Cortex of kidney (tissue), 1 donor: ENCODE measurements at places on chromosomes 13 and 19.

DNA sequence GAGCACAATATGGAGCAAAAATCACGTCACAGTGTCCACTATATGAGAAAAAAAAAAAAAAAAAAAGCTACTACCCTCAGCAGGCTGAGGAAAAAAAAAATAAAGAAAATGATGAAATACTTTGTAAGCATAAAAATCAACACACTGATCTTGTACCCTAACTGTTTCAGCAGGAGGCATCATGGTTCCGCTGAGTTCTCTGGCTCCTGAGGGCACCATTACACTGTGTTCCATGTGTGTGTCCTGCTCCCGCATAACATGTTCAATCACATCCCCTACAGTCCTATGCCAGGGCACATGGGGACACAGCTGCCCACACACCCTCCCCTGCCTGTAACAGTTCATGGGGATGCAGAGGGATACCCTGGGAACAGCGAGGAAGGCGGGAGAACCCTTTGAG is 33.5 kb downstream of the DOCK9 start:
- DNase-seq: no peak

DNA sequence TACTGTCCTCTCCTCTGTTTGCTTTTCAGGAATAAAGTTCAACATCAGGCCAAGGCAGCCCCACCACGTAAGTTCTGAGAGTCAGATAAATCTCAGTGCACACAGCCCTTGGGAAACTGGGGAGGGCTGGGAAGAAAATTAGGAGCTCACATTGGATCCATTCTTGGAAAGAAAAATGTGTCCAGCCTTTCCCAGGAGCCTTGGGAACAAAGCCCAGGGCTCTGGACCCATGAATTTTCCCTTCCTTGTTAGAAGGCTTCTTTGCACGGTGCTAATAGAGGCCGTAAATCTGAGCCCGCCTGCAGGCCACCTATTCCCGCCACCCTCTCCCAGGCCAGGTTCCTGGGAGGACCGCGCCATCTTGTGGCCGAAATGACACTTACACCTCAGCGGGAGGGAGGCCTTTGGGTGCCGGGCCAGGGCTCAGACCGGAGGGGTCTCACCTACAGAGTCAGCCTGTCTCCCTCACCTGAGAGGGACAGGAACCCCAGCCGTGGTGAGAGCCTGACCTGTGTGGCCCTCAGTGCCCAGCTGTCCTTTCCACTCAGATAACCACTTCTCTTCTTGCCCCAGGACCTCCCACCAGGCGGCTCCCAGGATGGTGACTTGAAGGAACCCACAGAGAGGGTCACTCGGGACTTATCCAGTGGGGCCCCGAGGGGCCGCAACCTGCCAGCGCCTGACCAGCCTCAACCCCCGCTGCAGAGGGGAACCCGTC is 25.1 kb upstream of the KCTD15 start:
- DNase-seq: no peak

DNA sequence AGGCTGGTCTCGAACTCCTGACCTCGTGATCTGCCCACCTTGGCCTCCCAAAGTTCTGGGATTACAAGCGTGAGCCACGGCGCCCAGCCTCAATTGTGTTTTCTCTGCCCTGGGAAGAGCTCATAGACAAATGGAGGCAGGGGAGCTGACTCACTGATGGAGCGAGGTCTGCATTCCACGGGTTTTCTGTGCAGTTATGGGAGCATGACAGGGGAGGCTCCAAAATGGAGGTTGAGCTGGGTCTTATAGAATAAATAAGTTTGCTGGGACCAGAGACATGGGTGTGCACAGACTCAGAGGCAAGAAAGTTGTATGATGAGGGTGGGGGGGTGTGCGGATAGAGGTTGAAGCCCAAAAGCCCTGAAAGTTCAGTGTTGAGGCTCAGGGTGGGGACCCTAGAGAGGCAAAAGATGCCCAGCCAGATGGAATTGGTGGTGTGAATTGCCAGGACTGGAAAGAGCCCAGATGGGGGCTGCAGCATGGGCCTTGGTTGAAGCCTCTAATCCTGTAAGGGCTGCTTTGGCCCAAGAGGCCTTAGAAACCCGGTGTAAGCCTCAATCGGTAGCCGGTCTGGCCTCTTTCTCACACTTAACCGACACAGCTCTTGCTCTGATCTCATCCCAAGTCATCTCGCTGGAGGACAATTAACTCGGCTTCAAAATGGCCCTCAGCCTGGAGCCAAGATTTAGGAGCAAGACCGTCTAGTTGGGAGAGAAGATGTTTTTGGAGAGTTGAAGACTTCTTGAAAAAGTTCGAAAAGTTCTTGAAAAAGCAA is 1.9 kb downstream of the TPM4 start:
- DNase-seq: no peak

DNA sequence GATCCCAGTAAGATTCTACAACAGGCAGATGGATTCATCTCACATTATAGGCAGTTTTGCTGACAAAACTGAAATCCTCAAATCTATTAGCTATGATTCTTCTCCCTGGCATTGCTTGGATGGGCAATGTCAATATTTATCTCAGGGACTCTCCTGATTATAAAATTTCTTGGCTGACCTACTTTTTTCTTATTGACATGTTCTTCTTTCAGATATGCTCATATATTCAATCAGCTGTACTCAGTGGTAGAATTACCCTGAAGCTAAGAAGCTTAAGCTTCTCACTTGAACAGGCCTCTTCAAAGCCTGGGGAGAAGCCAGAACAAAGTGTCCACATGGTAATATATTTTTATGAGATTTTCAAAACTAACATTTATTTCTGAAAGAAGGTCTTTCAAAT is 513.6 kb downstream of the PCDH9 start:
- no peak for DNase-seq

DNA sequence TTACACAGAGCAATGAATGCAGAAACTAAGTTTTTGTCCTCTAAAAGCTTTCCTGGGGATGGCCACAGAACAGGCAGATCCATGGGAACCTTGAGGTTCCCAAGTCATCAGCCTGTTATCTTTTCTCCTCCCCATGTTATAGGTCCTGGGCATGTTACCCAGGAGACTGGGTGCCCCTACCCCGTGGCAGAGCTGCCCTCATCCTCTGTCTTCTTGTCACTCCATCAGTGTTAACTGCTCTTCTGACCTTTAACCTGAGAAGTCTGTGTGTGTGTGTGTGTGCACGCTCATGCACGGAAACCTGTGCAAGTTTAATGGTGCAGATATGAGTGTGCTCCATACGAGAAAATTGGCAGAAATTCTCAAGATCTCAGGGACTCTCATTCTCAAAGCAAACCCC is 43.9 kb upstream of the ZNF724 start:
- no peak for DNase-seq

DNA sequence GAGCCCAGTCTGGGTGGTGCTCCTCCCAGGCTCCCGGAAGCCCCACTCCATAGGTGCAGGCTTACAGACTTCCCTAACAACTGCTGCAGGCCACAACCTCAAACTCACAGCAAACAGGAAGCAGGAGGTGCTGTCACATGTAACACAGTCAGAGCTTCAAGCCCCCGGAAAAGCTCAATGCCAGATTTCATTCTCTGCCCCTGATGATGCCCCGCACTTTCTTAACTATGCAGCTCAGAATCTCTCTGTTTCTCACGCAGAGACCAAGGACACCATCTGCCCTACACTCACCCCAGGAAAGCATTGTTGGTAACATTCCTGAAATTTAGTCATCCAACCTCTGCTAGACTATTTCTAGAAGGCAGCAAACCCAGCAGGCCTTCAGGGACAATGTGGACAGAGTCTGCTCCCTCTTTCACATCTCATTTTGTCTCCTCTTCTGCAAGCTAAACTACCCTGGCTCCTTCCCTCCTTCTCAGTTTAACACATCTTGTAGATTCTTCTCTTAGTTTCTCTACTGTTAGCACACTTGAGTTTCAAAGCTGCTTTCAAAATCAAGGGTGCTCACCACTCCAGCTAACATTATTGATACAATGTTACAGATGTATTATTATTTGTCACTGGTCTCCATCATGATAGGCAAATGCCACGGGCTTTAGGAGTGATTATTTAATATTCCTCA is 162.5 kb downstream of the KCTD12 start:
- DNase-seq: no peak

DNA sequence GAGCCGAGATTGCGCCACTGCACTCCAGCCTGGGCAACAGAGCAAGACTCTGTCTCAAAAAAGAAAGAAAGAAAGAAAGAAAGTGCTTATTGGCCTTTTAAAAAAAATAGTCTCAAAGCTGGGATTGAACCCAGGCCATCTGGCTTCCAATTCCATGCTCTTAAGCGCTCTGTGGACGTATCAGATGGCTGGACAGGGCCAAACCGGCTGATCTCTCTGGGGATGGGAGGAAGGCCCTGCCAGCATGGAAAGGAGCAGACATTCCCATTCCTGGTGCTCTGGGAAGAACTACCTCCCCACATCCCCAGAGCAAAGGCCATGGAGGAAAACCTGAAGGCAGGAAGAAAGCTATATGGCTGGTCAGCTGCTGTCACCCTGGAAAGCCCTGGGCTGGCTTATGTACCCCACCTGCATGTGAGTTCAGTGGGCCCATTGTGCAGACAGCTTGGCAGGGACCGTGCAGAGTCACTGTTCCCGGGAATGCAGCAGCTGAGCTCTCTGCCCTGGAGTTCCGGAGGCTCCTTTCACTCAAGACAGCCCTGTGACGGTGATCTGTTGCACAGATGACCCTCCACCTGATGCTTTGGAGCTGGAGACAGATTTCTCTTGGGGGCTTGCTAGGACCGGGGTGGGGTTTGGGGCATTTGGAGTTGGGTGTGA is 84.3 kb downstream of the SIPA1L3 start:
- DNase-seq: no peak

GRCh38 chr19:49738268-49738667 is 24.8 kb downstream of the TSKS start:
- no peak for DNase-seq

DNA sequence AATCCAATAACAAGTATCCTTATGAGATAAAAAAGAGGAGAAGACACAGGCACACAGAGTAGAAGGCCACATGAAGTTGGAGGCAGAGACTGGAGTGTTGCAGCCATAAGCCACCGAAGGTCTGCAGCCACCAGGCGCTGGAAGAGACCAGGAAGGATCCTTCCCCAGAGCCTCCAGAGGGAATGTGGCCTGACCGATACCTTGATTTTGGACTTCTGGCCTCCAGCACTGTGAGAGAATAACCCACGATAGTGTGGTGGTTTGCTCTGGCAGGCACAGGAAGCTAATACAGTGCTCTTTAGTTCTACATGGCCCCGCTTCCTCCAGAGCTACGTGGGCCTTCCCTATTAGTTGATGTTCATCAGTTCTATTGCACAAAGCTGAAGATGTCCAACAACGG is 15.3 kb upstream of the SULT2A1 start:
- DNase-seq: no peak

- DNase-seq: no peak
Measured at GRCh38 chr19:48370955-48371354, 6.8 kb downstream of the SYNGR4 start.

DNA sequence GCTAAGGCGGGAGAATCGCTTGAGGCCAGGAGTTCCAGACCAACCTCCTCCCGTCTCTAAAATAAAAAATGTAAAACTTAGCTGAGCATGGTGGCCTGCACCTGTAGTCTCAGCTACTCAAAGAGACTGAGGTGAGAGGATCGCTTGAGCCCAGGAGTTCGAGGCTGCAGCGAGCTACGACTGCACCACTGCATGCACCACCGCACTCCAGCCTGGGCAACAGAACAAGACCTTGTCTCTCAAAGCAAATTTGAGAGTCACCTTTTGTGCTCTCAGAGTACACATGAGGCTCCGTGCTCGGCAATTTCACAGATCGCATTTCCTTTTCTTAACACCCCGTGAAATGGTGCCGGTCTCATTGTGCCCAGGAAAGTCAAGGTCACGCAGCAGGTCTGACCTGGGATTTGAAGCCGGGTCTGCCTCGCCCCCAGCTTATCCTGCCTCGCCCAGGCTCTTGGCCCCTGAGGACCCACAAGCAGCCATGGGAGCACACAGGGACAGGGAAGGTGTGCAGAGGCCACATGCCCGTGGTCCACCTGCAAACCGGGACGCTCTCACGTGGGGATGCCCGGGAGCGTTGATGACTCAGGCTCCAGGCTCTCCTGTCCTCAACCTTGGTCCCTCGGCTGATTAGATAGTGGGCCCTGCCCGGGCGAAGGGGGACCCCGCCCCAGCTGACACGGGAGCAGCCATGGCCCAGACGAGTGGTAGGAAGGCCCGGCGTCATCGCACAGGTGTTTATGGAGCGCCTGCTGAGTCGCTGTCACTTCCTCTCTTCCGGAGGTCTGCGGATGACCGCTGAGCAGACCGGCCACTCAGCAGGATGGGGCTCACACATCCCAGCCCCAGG is 1.1 kb upstream of the SMIM24 start:
- DNase-seq: no peak

DNA sequence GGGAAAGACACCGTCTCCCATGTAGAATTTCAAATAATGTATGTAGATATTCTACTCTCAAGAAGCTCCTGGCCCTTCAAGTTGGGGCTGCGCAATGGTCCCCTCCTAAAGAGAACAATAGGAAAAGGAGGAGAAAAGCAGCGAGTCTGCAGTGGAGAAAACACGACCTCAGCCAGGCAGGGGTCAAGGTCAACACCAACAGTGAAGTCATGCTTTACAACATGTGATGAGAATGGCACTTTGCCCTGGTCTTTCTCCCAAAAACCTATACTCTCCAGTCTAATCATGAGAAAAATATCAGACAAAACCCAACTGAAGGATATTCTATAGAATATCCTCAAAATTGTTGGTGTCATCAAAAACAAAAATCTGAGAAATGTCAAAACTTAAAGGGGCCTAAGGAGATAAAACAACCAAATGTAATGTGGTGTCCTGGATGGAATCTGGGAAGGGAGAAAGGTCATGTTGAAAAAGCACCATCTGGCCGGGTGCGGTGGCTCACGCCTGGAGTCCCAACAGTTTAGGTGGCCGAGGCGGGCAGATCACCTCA is 101.0 kb downstream of the SPACA7 start:
- no peak for DNase-seq

GRCh38 chr19:16860118-16860517 is 28.7 kb upstream of the F2RL3 start:
- DNase-seq: no peak

DNA sequence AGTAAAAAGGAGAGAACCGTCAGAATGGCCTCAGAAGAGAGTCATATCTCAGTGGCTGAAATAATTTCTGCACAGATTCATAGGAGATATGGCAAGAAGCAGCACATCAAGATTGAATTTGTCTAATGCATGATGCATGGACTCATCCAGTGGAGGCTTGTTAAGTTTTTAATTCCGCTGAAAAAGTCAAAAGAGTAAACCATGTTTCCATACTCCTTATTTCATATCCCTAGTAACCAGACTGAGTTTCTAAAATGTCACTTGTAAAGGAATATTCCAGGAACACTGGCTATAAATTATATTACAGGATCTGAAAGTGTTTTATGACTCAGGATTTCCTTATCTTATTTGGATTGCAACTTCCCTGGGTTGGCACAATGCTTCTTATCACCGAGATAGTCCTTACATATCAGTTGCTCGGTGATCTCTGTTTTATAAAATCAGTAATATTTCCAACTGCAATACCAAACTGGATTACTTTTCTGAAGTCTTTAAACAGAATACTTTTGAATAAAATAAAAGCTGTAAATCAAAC is 180.2 kb upstream of the TSC22D1 start:
- no peak for DNase-seq

GRCh38 chr13:24668955-24669582 is 11.1 kb upstream of the ATP12A start:
- no peak for DNase-seq

- DNase-seq: no peak
Measured at GRCh38 chr13:49353908-49354307, 90.0 kb downstream of the CAB39L start.

- no peak for DNase-seq
Measured at GRCh38 chr19:14496834-14497227, 904 bp upstream of the GIPC1 start.

GRCh38 chr13:44052780-44053184 is 173.1 kb downstream of the LACC1 start:
- DNase-seq: no peak

GRCh38 chr13:26558074-26558805 is 757 bp downstream of the WASF3 start:
- DNase-seq: no peak

GRCh38 chr19:46896076-46896794 is 35.4 kb downstream of the ARHGAP35 start:
- DNase-seq: no peak
